SK-N-SH (cell line): ENCODE measurements at places on chromosomes 16 and 17. TPM values are rescaled to one million over a fixed set of nuclear protein-coding genes. Genes with fewer than 3 reads are reported as not detected.

GRCh38 chr17:19333736-19334290, 28.7 kb downstream of the B9D1 start:
- H3K4me1 ChIP-seq = peaks cover 5% of the 10 kb centered on the region; the same call in 1 of the 2 replicates
- H3K27me3 ChIP-seq = no peaks in the 10 kb centered on the region
- DNase-seq = no peak
- no peak overlapping the region for H3K4me3 ChIP-seq

DNA sequence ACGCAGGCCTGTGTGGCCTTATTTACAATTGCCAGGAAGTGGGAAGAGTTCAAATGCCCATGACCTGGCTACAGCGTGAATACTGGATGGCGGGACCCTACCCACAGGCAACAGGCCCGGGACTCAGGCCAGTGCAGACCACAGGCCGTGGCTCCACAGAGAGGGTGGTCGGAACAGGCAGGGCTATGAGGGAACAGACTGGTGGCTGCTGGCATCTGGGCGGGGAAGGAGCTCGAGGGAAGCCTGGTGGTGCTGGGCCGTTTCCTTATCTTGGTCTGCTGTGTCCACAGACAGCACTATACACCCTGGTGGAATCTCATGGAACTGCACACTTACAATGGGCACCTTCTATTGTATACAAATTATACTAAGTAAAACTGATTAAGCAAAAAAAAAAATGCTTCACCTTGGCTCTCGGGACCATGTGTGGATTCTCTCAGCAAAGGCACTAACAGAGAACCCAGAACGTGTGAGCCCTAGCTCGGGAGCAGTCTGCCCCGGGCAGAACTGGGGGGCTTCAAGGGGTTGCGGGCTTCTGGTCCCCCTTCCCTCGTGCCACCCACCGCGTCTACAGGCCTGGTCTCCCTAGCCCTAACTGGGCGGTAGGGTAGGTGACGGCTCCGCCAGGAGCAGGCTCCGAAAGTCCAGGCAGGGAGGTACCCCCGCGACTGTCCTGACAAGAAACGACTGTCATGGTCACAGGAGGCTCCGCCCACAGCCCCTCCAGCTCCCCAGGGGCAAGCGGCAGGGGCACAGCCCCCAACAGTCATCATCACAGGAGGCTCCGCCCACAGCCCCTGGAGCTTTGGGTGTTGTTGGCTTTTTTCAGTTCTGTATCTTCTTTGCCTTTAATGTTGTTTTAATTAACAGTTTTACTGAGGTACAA, 21.8 kb downstream of the CEP131 start:
- no peaks in the 10 kb centered on the region for H3K27me3 ChIP-seq
- peak; percentile 91 for DNase-seq
- peaks cover 35% of the 10 kb centered on the region; the same call in 1 of the 2 replicates for H3K36me3 ChIP-seq
- peaks cover 3% of the 10 kb centered on the region; the same call in 1 of the 2 replicates for H3K4me1 ChIP-seq
- H3K27ac ChIP-seq = peak overlapping the region; percentile 13; the same call in 1 of the 2 replicates

- no peak overlapping the region for H3K27ac ChIP-seq
- H3K4me1 ChIP-seq = peaks cover 68% of the 10 kb centered on the region; the same call in 1 of the 2 replicates
- no peaks in the 10 kb centered on the region for H3K36me3 ChIP-seq
- H3K27me3 ChIP-seq = no peaks in the 10 kb centered on the region
- no peak overlapping the region for H3K4me3 ChIP-seq
- DNase-seq = no peak
Observed at GRCh38 chr17:81424151-81425017, 29.1 kb downstream of the BAHCC1 start.

DNA sequence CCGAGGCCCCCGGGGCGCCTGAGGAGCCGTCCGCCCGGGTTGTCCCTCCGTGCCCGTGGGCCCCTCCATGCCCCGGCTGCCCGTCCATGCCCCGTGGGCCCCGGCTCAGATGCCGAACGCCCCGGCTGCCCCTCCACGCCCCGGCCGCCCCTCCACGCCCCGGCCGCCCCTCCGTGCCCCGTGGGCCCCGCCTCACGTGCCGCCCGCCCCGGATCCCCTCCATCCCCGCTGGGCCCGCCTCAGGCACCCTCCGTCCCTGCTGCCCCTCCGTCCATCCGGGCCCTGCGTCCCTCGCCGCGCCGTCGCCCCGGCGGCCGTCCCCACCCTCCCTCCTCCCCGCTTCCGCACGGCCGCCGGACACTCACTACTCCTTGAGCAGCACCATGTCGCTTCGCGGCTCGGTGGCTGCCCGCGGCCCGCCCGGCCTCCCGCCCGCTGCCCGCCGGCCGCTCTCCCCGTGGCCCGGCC, 382 bp downstream of the PITPNA start:
- H3K4me1 ChIP-seq = no peaks in the 10 kb centered on the region
- DNase-seq = peak; percentile 85
- no peaks in the 10 kb centered on the region for H3K36me3 ChIP-seq
- H3K27ac ChIP-seq = peak overlapping the region; percentile 67
- no peaks in the 10 kb centered on the region for H3K27me3 ChIP-seq

GRCh38 chr16:10561425-10561824, 19.0 kb downstream of the EMP2 start:
- no peak overlapping the region for H3K4me3 ChIP-seq
- H3K36me3 ChIP-seq = no peaks in the 10 kb centered on the region
- no peak for DNase-seq
- H3K27me3 ChIP-seq = no peaks in the 10 kb centered on the region

DNA sequence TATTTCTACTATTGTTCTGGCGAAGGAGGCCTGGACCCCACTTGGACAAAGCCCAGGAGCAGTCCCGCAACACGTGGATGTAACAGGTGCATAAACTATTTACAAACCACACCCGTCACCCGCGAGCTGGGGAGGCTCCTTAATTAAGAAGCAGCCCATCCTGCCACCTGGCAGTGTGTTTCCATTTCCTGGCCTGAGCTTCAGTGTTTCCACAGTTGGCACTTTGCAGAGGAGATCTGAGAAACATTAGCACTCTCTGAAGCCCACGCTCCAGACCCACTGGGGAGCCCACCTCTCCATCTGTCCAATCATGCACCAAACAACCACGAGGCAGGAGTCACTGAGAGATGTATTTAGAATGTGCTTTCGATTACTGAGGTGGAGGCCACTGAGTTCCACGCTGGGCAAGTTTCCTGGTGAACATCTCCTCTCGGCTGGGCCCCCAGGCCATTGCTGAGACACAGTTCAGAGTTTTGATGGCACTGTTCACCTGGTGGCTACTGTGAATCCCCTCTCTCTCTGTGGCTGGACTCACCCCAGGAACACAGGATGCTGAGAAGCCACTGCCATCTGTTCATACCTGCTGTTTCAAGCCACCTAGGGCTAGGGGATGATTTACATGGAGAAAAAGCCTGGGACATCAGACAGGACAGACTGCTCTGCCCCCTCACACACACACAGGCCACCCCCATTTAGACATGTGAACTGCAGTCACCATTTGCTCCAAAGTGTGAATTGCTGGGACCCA, 129.1 kb downstream of the AIPL1 start:
- H3K27me3 ChIP-seq = no peaks in the 10 kb centered on the region
- H3K4me3 ChIP-seq = no peak overlapping the region
- no peaks in the 10 kb centered on the region for H3K4me1 ChIP-seq
- no peak overlapping the region for H3K27ac ChIP-seq
- no peaks in the 10 kb centered on the region for H3K36me3 ChIP-seq
- no peak for DNase-seq

GRCh38 chr17:35973333-35974260, 7.7 kb downstream of the CCL16 start:
- H3K27me3 ChIP-seq = peaks cover 25% of the 10 kb centered on the region; the same call in 1 of the 2 replicates
- no peak for DNase-seq
- H3K4me3 ChIP-seq = no peak overlapping the region

GRCh38 chr17:79154951-79155585, 80.4 kb downstream of the ENGASE start:
- H3K4me1 ChIP-seq = no peaks in the 10 kb centered on the region
- H3K27ac ChIP-seq = no peak overlapping the region
- H3K4me3 ChIP-seq = no peak overlapping the region

GRCh38 chr17:74271281-74271680, 2.8 kb upstream of the DNAI2 start:
- no peak overlapping the region for H3K4me3 ChIP-seq
- H3K27me3 ChIP-seq = no peaks in the 10 kb centered on the region
- no peaks in the 10 kb centered on the region for H3K4me1 ChIP-seq
- H3K36me3 ChIP-seq = no peaks in the 10 kb centered on the region
- H3K27ac ChIP-seq = no peak overlapping the region
- no peak for DNase-seq

- peaks cover 20% of the 10 kb centered on the region; the same call in 1 of the 2 replicates for H3K4me1 ChIP-seq
- H3K4me3 ChIP-seq = no peak overlapping the region
- H3K27me3 ChIP-seq = no peaks in the 10 kb centered on the region
- no peak for DNase-seq
- no peaks in the 10 kb centered on the region for H3K36me3 ChIP-seq
Observed at GRCh38 chr17:45229681-45230409, 8.2 kb downstream of the FMNL1 start.

GRCh38 chr17:63550817-63551639, 751 bp downstream of the DCAF7 start:
- H3K4me1 ChIP-seq = peaks cover 9% of the 10 kb centered on the region; the same call in 1 of the 2 replicates
- H3K36me3 ChIP-seq = peaks cover 21% of the 10 kb centered on the region
- peak; percentile 72 for DNase-seq
- H3K27ac ChIP-seq = peak overlapping the region; percentile 92
- H3K27me3 ChIP-seq = no peaks in the 10 kb centered on the region
- peak overlapping the region; percentile 93 for H3K4me3 ChIP-seq

DNA sequence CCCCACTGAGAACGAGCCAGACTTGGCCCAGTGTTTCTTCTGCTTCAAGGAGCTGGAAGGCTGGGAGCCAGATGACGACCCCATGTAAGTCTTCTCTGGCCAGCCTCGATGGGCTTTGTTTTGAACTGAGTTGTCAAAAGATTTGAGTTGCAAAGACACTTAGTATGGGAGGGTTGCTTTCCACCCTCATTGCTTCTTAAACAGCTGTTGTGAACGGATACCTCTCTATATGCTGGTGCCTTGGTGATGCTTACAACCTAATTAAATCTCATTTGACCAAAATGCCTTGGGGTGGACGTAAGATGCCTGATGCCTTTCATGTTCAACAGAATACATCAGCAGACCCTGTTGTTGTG, 631 bp downstream of the BIRC5 start:
- no peaks in the 10 kb centered on the region for H3K27me3 ChIP-seq
- H3K36me3 ChIP-seq = no peaks in the 10 kb centered on the region; the same call in 1 of the 2 replicates
- H3K4me1 ChIP-seq = peaks cover 12% of the 10 kb centered on the region; the same call in 1 of the 2 replicates
- peak overlapping the region; percentile 87 for H3K4me3 ChIP-seq
- H3K27ac ChIP-seq = peak overlapping the region; percentile 39
- no peak for DNase-seq

DNA sequence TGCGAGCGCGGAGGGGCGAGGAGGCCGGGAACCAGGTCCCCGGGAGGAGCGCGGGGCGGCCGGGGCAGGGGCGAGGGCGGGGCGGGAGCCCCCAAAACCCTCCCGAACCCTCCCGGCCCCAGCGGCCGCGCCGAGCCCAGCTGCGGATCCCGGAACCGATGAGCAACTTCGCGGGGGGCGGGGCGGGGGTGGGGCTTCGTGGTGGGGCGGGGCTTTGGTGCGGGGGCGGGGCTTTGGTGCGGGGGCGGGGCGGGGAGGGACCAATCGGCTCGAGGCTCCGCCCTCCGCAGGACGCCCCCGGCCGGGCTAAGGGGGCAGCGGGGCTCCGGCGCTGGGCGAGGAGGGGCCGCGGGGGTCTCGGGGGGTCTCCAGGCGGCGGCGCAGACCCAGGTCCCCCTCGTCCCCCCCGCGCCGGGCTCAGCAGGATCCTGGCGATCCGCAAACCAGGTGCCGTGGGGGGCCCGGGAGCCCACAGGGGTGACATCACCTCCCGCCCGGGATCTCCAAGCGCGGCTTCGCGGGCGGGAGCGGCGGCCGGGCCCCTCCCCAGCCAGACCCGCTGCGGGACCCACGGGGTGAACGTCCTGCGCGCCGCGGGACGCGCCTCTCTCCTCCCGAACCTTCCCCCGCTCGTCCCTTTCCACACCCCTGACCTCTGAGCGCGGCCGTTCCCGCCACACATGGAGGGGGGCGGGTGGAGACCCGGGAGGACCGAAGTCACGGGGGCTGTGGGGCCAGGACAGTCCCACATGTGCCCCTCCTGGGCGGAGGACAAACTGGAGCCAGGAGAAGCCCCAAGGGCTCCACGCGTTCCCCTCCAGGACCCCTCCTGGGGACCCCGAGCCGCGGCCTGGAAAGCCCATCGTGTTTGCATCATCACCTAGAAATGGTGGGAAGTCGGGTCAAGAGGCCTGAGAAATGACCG, at the start of gene ABR:
TSS of gene ABR (minus strand) at position 164 of the 925 bp plus-strand sequence. CDS start 254 bp downstream, outside the sequence.
- H3K27me3 ChIP-seq = no peaks in the 10 kb centered on the region
- peak; percentile 91 for DNase-seq
- peaks cover 31% of the 10 kb centered on the region; the same call in 1 of the 2 replicates for H3K4me1 ChIP-seq
- H3K36me3 ChIP-seq = no peaks in the 10 kb centered on the region

GRCh38 chr17:34669511-34669910, 90.1 kb downstream of the TMEM132E start:
- H3K4me3 ChIP-seq = no peak overlapping the region
- no peaks in the 10 kb centered on the region for H3K36me3 ChIP-seq
- no peaks in the 10 kb centered on the region for H3K27me3 ChIP-seq
- H3K4me1 ChIP-seq = no peaks in the 10 kb centered on the region
- DNase-seq = no peak

- DNase-seq = no peak
- H3K4me3 ChIP-seq = no peak overlapping the region
- H3K27me3 ChIP-seq = no peaks in the 10 kb centered on the region
- H3K4me1 ChIP-seq = no peaks in the 10 kb centered on the region; the same call in 1 of the 2 replicates
- H3K36me3 ChIP-seq = peaks cover 26% of the 10 kb centered on the region
Observed at GRCh38 chr17:32935726-32936125, 7.8 kb downstream of the TMEM98 start.

GRCh38 chr17:35467824-35468223, 19.3 kb upstream of the SLFN13 start:
- H3K4me3 ChIP-seq = no peak overlapping the region
- no peak for DNase-seq
- no peaks in the 10 kb centered on the region for H3K4me1 ChIP-seq

GRCh38 chr17:52923658-52924057, 765.1 kb upstream of the CA10 start:
- DNase-seq = no peak
- H3K4me3 ChIP-seq = no peak overlapping the region
- H3K36me3 ChIP-seq = no peaks in the 10 kb centered on the region
- H3K4me1 ChIP-seq = no peaks in the 10 kb centered on the region
- no peaks in the 10 kb centered on the region for H3K27me3 ChIP-seq

DNA sequence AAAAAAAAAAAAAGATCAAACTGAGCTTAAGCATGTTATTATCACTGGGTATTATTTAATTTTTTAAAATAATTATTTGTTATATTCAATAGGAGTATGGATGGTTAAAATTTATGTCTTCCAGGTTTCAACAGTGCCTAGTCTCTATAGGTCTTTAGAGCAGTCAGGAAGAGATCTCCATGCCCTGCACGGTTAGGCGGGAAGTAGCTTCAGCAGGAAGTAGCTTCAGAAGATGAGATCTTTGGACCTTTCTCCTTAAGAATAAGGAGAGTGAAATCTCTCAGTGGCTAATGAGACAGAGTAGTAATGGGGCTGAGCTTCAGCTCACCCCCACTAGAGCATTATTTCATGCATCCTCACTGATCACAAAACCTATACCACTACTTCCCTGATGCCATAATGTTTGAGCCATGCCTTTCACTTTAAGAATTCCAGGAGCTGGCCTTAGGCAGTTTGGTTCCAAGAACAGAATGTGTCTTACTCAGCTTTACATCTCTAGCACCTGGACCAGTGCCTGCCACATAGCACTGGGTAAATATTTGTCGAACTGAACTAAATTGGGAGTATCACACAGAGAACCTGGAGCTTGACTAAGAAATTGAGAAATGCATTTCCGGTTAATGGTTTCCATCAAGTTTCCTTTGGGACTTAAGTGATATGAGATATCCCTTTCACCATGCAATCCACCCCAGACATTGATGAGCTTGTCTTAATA, 43.5 kb downstream of the SCPEP1 start:
- H3K36me3 ChIP-seq = no peaks in the 10 kb centered on the region

The UNC13D gene
- polyA plus RNA-seq = 0.99 and 1.3 TPM in 2 replicates

The HSD11B2 gene
- polyA plus RNA-seq = 0.19 and 0.23 TPM in 2 replicates

The EVPLL gene
- polyA plus RNA-seq = not detected in 2 replicates

The SDR42E1 gene
- not detected in 2 replicates for polyA plus RNA-seq

The CACNG5 gene
- 0.10 and 0.23 TPM in 2 replicates for polyA plus RNA-seq
